NCI-H510A (cell line): ENCODE measurements at places on chromosomes 11 and 22.

DNA sequence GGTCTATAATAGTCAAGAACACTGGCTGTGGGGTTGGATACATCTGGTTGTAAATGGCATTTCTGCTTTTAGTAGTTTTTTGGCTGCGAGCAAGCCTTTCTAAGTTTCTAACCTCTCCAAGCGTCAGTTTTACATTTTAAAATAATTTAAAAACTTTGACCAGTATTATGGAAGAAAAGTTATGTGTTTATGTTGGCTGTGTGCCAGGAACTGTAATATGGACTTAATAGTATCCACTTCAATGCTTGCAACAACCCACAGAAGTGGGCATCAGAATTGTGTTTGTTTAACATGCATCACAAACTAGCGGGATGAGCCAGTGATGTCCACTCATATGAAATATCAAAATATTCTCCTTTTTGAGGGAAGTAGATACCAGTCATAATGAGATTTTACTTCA, 844.2 kb downstream of the JRKL start:
- DNase-seq = no peak

GRCh38 chr22:25447067-25447685, 117.3 kb upstream of the GRK3 start:
- DNase-seq = no peak

- DNase-seq = no peak
These were observed 89.0 kb downstream of the CDKN1C start for GRCh38 chr11:2796508-2797113.

- DNase-seq = no peak
These were observed 52.4 kb downstream of the CD82 start for GRCh38 chr11:44617671-44618461.

DNA sequence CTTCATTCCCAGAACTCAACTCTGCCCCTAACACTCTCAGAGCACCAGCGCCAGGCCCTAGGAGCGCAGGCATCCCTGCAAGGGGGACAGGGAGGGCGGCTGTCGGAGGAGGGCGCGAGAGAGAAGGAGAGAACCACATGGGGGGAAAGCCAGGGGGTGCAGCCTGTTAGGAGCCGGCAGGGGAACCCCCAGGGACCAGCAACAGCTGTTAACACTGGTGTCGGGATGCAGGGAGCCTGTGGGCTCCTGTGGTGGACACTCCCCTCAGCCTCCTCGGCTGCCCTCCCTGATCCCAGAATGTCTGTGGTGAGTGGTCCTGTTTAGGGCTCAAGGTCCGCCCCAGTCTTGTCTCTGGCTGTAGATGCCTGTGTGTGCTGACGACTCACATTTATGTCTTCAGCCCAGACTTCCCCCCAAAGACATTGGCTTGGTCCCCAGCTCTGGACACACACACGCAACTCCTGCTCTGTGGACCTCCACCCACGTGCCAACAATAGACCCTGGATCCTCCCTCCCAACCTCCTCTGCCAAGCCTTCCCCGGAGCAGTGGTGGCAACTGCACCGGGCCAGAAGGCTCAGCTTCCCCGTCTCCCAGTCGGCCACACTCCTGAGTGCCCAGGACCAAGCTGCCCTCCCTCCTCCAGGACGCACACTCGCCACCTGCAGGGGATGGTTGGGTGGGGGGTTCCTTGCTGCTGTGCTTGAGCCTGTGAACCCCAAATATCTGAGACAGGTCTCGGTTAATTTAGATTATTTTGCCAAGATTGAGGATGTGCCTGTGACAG, 817 bp upstream of the IFITM5 start:
- no peak for DNase-seq

- no peak for DNase-seq
These were observed 1282.9 kb downstream of the TBC1D22A start for GRCh38 chr22:48045369-48045768.

DNA sequence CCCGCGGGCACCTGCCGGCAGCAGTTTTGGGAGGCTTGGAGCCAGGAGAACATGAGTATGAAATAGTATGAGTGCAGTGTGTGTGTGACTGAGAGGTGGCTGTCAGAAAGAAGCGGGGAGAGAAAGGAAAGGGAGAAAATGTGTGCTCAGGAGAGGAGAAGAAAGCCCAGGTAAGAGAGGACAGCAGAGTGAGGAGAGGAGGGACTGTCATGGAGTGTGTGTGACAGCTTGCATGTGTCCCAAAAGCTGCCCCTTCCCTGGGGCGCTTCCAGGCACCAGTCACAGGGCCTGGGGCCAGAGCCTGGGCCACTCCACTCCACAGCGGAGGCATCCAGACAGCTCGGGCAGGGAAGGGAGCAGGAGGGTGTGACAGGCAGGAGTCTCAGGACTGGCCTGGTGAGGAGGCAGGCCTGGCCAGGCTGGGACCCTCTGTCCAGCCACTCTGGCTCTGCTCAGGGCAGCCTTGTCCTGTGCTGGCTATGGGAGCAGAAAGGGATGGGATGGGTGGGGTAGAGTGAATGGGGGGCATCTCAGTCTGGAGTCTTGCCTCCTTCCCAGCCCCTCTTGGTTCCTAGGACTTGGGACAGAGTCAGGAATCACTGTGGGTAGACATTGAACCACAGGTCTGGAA, 949 bp downstream of the MMP11 start:
- DNase-seq = no peak

DNA sequence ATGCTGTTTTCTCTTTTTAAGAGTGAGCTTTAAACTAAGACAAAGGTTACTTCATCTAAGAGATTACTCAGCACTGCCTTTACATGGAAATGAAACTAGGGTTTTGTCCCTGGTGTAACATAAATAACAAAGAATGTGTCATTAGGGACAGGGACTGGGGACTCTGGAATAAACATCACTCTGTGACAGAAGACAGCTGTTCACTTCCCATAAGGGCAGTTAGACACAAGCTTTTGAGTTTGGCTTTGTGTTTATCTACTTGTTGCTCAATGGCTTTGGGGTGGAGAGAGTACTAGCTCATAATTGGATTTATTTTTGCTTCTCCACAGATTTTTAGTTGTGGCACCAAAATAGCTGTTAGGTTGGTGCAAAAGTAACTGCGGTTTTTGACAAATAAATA, 154.5 kb downstream of the OR4C45 start:
- DNase-seq = no peak

GRCh38 chr11:120832481-120833238, 191.2 kb upstream of the TBCEL start:
- no peak for DNase-seq

DNA sequence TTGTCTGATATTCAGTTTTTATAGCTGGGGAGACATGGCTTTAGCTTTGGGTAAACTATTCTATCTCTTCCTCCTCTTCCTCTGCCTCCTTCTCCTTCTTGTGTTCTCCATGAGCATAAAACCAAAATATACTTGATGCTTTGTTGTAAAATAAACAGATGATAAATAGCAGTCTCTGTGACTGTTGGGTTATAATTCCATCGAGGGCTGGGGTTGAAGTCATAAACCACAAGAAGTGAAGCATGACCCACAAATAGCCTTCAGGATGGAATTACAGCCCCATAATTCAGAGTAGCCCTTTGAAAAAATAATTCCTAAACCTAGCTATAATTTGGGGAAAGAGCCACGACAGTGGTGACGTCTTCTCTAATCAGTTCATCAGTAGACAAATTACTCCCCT, 177.7 kb downstream of the SNX19 start:
- DNase-seq = no peak

GRCh38 chr11:19679952-19680828, 32.4 kb upstream of the NAV2 start:
- no peak for DNase-seq

DNA sequence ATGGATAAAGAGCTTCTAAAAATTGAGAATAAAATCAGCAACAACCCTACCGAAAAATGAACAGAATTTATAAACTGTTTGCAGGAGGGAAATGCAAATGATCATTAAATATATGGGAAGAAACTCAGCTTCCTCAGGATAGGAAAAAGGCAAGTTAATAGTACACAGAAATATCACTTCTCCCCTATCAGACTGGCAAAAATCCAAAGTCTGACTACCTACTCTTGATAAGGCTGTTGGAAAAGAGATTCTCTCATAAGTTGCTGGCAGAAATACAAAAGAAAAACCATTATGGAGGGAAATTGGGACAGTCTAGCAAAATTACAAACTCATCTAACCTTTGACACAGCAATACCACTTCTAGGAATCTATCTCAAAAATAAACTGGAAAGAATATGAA, 100.9 kb upstream of the LDLRAD3 start:
- DNase-seq = no peak

GRCh38 chr11:96145163-96145585, 197.8 kb downstream of the MAML2 start:
- DNase-seq = no peak

- no peak for DNase-seq
These were observed 5.6 kb downstream of the OR52R1 start for GRCh38 chr11:4798427-4799183.

- no peak for DNase-seq
These were observed 1.8 kb downstream of the TMEM179B start for GRCh38 chr11:62788991-62789390.

DNA sequence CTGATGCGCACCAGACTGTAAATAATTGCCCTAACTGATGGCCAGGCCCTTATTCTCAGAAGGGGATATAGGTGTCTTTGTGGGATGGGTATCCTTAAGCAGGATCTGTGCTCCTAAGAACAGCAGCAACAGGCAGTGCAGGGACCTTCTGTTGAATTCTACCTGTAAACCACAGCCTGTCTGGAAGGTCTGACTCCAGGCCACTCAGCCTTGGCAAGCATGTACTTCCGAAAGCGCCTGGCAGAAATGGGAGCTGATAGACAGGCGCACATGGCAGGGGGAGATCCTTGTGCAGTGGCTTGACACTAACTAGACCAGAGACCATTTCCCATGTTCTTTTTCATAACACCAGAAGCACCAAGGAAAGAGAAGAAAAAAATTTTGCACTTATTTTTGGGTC, 59.0 kb downstream of the C22orf31 start:
- DNase-seq = no peak

GRCh38 chr11:71129624-71130023, 122.8 kb downstream of the SHANK2 start:
- no peak for DNase-seq

DNA sequence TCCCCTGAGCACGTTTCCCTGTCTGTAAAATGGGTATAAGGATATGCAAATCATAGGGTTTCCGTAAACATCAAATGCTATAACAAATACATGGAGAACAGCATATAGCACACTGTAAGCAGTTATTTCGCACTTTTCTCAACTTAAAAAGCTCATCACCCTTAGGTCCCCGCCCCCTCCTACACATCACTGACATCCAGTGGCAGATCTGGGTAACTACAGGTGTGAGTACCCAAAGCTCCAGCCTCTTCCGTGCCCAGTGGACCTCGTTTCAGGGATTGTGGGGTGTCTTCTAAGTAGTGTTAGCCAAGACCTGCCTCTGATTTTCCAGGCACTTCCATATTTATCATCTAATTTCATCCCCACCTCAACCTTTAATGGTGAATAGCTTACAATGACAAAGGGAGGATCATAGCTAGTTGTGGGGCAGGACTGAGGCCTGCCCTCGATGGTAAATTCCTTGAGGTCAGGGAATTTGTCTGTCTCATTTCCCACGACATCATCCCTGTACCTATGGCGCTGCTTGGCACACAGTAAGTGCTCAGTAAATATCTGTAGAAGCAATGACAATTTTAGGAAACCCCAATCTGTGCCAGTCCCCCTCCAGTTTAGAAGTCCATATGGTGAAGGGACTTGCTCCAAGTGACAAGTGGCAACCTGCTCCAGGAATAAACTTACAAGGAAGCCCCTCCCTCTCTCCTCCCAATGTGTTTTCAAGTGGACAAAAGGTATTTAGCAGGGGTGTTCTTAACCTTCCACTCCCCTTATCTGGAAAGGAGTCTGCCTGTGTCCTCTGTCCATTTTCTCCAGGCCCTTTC, 340.5 kb downstream of the TENM4 start:
- DNase-seq = no peak

GRCh38 chr11:69906453-69906907, 87.3 kb upstream of the FGF3 start:
- no peak for DNase-seq

GRCh38 chr11:33984682-33985389, 66.7 kb upstream of the CAPRIN1 start:
- no peak for DNase-seq

DNA sequence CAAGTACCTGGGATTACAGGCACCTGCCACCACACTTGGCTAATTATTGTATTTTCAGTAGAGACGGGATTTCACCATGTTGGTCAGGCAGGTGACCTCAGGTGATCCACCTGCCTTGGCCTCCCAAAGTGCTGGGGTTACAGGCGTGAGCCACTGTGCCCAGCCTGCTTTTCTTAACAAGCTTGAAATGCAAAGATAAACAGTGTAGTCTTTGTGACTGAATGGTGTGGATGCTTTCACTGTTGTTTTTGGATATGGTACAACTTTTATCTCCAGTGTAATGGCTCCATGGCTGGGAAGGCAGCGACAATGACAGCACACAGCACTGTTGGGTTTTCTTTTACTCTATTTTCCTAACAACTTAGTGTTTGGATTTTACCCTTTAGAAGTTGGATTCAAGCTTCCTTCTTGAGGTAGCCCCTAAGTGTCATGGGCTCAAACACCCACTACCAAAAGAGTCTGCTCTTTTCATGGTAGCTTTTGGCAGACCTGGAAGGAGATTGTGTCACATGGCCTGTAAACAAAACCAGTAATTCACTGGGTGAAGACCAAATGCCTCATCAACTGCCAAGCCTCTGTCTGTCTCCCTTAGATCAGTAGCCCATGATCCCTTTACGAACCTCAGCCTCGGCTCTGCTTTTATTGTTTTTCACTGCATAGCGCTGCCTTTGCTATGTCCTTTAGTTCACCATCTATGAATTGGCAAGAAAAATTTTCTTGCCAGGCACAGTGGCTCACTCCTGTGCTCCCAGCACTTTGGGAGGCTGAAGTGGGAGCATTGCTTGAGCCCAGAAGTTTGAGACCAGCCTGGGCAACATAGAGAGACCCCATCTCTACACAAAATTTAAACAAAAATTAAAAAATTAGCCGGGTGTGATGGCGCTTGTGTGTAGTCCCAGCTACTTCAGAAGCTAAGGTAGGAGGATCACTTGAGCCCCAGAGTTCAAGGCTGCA, 6.4 kb downstream of the VPS51 start:
- no peak for DNase-seq

- DNase-seq = no peak
These were observed 1066.1 kb downstream of the BRD1 start for GRCh38 chr22:48761546-48761945.

GRCh38 chr11:36450110-36450572, 59.9 kb downstream of the TRAF6 start:
- DNase-seq = no peak
